ENCODE measurements at places on chromosomes 2 and 18.

GRCh38 chr18:65943268-65943667 is 192.5 kb downstream of the CDH7 start:
- no peak for DNase-seq

DNA sequence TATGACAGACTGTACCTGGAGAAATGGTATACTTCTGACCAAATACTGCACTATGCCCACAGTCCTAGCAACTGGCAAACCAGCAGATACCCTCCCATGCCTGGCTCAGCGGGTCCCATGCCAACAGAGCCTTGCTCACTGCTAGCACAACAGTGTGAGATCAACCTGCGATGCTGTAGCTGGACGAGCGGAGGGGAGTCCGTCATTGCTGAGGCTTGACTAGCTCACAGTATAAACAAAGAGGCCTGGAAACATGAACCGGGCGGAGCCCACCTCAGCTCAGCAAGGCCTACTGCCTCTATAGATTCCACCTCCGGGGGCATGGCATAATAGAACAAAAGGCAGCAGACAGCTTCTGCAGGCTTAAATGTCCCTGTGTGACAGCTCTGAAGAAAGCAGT is 93.2 kb upstream of the CAB39 start:
- peak; percentile 6 for DNase-seq

GRCh38 chr2:98507891-98508708 is 63.4 kb downstream of the INPP4A start:
- no peak for DNase-seq

DNA sequence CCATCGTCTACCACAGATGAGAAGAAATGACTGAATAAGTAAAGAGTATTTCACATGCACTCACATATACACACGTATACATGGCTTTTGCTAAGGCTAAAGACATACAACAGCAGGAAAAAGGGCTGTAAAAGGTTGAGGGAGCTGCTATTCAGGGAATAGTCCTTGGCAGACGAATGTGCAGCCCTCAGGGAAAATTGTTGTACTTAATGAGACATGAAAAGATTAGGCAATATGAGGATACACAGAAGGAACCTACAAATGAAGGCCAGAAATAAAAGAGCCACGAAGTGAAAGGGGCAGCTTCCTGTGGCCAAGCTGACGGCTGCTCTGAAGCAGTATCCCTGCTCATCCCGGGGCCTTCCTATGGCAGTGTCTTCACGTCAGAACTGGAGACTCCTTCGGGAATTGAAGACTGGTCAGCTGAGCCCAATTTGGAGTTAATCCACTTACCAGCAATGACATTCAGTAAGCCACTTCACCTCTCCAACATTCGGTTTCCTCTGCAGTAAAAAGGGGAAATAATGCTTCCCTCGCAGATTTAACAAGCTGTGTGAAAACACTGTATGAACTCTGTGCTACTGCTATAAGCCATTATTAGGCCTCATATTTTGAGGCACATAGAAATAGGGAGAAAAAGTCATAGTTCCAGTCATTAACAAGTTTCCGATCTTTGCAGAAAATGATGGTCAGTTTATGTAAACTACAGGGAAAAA is 221.8 kb downstream of the STK39 start:
- DNase-seq, result no peak

DNA sequence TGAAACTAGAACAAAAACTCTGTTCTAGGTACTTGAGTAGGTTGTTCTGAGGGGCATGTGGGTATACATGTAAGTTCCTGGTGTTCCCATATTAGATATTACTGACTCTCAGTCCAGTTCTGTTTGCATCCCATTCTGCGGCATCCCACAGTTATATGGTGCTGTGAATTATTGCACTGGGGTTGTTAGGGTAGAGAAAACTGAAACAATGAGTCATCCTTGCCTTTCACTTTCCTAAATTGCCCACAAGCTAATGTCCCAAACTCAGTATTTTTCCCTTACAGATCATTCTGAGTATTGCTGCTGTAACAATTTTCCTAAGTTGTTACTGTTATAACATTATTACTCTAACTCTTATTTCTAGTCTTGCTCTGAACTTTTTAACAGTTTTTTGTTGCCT is 3.0 kb downstream of the WDR75 start:
- DNase-seq, result no peak

- no peak for DNase-seq
Observed at GRCh38 chr2:66601624-66602023, 166.7 kb downstream of the MEIS1 start.

GRCh38 chr2:240436683-240437550 is 1.5 kb downstream of the GPC1 start:
- no peak for DNase-seq

DNA sequence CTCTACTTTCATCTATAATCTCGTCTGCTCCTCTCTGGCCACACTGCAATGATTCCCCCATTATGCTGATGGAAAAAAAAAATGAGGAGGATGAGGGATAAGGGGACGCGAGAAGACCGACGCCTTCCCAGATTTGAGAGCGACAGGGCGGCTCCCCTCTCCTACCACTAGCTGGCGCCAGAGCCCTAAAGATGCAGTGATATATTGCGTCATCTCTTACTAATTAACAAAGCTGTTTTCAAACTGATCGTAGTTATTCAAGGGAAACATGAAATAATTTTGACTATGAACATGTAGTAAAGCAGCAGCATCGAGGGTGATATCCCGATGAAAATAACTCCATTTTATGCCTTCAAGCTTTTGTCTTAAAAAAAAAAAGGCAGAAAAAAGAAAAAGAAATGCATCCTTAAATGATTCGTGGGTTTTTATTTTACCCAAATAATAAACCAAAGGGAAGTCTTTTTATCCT is 48.0 kb upstream of the HNRNPA3 start:
- DNase-seq, result peak; percentile 90

DNA sequence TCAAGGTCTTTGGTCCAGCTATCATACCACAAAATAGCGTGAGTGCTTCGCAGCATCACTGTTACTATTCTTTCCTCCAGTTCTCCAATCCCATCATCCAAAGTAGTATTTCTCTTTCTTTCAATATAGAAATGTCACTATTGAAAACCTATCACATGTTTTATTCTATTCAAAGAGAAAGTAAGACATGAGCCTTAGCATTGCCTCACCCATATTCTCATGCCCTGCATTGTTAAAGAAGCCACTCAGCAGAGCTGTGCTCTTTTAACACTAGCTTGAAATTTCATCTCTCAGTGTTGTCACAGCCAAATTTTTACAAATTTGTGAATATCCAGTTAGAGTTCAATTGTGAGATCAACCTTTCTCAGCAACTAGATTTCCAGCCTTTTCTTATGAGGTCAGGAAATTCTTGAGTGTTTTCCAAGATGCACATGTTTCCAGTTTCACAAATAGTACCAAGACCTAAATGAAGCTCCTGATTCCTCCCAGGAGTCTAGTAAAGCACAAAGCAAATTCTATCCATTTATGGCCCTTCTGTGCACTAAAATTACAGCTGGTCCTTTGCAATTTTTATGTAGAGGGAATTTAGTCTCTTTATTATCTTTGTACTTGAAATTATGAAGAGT is 343.7 kb downstream of the SPAG16 start:
- no peak for DNase-seq

- no peak for DNase-seq
Observed at GRCh38 chr2:168614172-168615018, 158.3 kb downstream of the CERS6 start.

DNA sequence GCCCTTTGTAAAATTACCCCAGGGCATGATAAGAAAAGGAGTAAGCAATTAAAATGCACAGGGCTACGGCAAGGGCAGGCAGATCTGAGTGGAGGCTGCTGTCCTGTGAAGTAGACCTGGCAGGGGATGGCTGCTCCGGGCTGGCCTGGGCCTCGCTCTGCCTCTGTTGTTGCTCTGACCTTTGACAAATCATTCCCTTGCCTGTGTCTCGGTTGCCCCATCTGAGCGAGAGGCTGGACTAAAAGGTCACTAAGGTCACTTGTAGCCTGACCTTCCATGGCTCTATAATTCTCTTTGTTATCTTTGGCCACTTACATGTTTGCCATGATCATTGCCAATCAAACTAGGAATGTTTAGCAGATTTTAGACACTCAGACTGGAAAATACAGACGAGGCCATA is 118.1 kb downstream of the KLHL29 start:
- no peak for DNase-seq

GRCh38 chr2:61529944-61530735 is 8.0 kb downstream of the XPO1 start:
- no peak for DNase-seq

DNA sequence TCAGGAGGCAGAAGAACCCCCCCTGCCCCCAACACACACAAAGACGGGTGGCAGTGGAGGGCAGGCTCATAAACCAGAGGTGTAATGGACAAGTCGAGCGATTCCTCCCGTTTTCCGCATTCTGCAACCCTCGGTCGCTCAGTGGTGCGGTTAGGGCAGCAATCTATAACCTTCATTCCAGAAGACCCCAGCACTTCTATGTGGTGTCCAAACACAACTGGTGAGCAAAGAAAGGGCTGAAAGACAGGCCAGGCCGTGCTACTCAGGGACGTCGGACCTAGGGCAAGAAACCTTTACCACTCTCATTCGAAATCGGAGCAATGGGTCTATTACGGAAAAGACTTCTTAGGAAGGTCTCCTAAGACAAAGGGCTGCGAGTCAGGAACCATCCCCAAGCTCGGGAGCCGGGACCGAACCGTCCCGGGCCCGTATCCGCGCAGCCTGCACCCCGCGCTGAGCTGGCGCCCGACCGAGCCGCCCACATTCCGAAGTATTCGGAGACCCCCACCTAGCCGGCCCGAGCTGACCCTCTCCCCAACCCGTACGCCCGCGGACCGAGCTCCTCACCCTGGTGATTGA is 568 bp downstream of the ARL5A start:
- no peak for DNase-seq

DNA sequence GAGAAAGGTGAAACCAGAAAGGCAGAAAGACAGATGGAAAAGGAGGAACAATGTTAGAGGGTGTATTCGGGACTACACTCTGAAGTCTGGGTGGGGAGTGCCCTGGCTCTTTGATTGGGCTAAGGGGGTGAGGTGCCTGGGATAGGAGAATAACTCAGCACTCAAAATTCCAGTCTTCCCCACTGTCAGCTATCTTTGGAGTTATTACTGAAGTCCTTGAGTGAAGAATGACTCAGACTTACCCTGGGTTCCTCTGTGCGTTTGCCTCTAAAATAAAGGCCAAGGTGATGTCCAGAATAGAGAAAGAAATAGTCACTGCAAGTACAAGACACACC is 151.8 kb upstream of the SERPINE2 start:
- no peak for DNase-seq

DNA sequence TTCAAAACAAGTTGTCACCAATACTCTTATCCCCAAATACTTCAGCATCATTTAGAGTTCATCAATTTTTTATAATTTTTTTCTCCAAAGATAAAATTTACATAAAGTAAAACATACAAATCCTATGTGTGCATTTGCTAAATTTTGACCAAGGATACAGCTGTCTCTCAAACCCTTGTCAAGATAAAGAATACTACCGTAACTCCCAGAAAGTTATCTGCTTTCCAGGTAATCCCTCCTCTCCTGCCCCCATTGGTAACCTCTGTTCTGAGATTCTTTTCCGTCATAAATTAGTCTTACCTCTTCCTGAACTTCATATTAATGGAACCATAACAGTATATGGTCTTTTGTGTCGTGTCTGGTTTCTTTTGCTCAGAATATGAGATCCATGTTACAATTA is 49.2 kb downstream of the BCL2L11 start:
- DNase-seq, result no peak

- DNase-seq, result no peak
Observed at GRCh38 chr2:120658042-120658769, 77.5 kb upstream of the GLI2 start.

GRCh38 chr2:190466819-190467446 is 58.8 kb downstream of the MFSD6 start:
- peak; percentile 47 for DNase-seq

DNA sequence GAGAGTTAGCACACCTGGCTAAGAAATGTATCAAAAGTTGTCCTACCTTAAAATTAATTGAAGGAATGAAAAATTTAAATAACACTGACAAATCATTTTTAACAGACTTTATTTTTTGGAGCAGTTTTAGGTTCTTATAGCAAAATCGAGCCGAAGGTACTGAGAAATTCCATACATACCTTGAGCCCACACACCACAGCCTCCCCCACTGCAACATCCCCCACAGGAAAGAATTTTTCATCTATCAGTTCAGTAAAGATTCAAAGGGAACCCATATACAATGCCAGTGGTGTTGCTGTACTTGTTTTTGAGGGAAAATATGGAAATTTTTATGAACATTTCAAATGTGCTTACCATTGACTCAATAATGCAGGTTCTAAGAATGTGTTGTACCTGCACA is 169.8 kb upstream of the HS6ST1 start:
- no peak for DNase-seq

DNA sequence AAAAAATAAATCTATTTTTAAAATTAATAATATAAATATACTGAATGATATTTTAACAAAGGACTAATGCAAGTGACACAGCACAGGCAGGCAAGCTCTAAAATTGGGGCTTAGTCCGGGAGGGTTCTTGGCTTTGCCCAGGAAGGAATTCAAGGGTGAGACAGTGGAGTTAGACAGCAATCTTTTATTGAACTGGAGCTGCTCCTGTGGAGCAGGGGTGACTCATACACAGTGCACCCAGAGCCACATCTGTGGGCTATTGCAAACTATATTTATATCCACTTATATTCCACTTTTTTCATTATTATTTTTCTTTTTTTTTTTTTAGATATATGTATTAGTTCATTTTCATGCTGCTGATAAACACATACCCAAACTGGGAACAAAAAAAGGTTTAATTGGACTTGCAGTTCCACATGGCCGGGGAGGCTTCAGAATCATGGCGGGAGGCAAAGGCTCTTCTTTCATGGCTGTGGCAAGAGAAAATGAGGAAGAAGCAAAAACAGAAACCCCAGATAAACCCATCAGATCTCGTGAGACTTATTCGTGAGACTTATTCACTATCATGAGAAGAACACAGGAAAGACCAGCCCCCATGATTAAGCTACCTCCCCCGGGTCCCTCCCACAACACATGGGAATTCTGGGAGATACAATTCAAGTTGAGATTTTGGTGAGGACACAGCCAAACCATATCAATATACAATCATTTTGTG is 437.1 kb downstream of the BCL11A start:
- DNase-seq, result no peak

GRCh38 chr2:215880970-215881369 is 132.4 kb downstream of the MREG start:
- DNase-seq, result no peak

- peak; percentile 38 for DNase-seq
Observed at GRCh38 chr2:222797261-222797660, 63.6 kb upstream of the ACSL3 start.

GRCh38 chr2:109406301-109406700 is 207.5 kb downstream of the SEPTIN10 start:
- no peak for DNase-seq

DNA sequence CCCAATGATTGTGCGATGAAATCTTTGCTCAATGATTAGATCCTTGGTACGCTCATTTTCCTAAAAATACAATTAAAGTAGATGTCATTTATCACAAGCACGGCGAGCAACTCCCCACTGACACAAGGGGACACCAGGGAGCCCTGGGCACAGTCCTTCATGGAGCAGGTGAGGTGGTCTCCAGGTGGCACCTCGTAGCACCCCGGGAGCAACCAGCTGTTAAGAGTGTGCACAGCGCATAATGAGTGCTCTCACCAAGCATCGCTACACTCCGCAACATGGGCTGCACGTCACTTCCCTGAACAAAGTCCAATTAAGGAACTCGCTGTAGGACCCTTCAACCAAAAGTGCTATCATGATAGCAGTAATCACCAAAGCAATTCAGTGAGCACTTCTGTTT is 59.8 kb downstream of the ANO7 start:
- no peak for DNase-seq
